Right ventricle myocardium superior (tissue), 1 donor: ENCODE measurements at places on chromosomes 13 and 19.

DNA sequence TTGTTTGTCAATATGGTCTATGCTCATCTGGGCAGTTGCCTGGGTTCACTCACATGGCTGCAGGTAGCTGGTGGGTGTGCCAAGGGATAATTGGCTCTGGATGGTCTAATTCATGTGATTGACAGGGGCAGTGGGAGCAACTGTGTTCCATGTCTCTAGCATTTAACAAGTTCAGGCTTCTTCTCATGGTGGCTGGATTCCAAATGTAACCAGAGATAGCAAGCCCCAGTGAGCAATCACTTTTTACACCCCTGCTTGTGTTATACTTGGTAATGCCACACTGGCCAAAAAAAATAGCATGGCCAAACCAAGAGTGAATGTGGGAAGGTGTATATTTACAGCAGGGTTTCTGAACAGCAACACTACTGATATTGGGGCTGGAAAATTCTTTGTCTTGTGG, 89.6 kb upstream of the TNFSF11 start:
- DNase-seq, result no peak

GRCh38 chr19:18205200-18205892, 1.5 kb upstream of the RAB3A start:
- DNase-seq, result peak; percentile 91

DNA sequence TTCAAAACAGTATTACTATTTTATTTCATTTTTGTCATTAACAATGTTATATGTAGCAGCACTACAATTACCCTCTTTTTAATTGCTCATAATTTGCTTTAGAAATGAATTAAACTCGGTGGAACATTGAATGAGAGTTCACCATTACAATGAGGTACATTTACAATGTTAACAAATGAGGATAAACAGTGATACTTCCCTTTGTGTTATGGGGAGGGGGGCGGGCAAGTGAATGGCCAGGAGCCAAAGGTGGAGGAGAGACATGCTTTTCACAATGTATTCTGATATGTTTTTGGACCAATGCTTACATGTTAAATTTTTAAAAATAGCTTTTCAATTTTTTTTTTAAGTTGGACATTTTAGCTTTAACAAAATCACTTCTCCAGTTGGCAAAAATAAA, 34.2 kb downstream of the NALCN start:
- no peak for DNase-seq

DNA sequence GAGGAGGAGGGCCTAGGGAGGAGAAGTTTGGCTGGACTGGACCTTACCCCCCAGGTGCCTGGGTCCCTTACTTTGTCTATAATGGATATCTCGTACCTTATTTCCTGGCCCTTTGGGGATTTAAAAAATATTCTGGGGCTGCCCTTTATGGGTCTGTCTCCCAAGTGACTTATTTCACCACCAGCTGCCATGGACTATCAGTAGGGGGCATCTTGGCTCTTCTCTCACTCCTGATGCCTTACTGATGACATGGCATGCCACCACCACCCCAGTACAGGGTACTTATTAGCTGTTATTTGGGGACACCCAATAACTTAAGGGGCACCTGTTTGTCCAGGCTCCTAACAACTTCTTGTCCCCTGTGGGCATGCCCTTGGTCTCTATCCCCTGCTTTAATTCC, 38.0 kb downstream of the NFIX start:
- DNase-seq, result no peak

- DNase-seq, result no peak
Observed at GRCh38 chr13:71015021-71015420, 852.0 kb downstream of the DACH1 start.

GRCh38 chr13:66347486-66348117, 882.5 kb downstream of the PCDH9 start:
- no peak for DNase-seq

GRCh38 chr13:87274209-87274819, 396.9 kb upstream of the SLITRK5 start:
- no peak for DNase-seq

GRCh38 chr19:17757125-17757524, 5.8 kb downstream of the FCHO1 start:
- DNase-seq, result peak; percentile 81

- peak; percentile 93 for DNase-seq
Observed at GRCh38 chr19:10388957-10389356, 8.6 kb upstream of the TYK2 start.

GRCh38 chr13:94196413-94196812, 283.1 kb downstream of the DCT start:
- no peak for DNase-seq

DNA sequence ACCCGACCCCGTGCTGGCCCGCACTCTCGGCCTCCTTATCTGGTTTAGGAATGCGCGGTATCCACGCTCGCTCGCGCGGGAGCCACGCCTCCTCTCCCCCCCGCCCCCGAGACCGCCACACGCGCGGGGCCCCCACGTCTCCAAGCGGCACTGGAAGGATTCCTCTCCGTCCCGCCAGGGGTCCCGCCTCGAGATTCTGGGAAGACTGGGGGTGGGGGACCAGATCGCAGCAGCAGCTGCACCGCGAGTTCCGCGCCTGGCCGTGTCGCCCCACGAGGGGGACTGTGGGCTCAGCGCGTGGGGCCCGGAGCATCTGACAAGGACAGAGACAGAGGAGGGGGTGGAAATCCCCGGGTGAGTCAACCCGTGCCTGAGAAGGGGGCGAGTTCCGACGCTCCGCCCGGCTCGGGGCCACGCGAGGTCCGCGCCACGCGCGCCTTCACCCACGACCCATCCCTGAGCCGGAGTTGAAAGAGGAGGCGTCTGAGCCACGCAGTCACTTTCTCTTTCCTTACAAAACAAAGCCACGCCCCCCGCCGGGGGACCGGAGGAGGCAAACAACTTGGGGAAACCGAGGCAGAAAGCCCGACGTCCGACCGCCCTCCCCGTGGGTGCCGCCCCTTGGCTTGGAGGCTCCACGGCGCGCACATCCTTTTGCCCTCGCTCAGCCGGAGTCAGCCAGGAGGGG, 814 bp downstream of the S1PR2 start:
- DNase-seq, result peak; percentile 76

DNA sequence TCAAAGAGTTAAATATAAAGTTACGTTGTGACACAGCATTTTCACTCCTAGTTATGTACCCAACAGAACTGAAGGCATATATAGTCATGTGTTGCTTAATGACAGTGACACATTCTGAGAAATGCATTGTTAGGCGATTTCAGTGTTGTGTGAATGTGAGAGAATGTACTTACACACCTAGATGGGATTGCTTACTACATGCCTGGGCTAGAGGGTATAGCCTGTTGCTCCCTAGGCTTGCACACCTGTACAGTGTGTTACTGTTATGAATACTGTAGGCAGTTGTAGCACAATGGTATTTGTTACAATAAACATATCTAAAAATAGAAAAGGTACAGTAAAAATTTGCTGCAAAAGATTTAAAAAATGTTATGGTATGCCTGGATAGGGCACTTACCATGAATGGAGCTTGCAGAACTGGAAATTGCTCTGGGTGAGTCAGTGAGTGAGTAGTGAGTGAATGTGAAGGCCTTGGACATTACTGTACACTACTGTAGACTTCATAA, 89.2 kb downstream of the DHRS12 start:
- no peak for DNase-seq

- no peak for DNase-seq
Observed at GRCh38 chr13:52428295-52428694, 22.1 kb downstream of the VPS36 start.

DNA sequence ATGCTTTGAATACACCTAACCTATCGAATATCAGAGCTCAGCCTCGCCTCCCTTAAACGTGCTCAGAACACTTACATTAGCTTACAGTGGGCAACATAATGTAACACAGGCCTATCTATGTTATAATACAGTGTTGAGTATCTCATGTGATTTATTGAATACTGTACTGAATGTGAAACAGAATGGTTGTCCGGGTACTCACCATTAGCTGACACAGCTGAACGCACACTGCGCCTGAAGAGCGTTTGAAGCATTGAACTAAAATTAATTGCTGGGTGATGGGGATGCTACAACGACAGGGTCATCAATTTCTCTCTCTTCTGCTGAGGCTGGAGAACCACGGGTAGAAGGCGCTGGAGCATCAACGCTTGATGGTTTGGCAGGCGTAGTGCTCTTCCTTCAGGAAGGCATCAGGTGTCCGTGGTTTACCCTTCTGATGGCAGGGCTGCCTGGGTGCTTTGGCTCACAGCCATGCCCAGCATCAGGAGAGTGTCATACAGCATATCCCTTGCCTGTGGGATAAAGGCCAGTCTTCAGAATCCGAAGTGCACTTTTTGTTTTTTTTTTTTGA, 46.9 kb upstream of the UBE2L5 start:
- DNase-seq, result no peak

GRCh38 chr19:17843292-17843827, 4.4 kb downstream of the JAK3 start:
- DNase-seq, result no peak

DNA sequence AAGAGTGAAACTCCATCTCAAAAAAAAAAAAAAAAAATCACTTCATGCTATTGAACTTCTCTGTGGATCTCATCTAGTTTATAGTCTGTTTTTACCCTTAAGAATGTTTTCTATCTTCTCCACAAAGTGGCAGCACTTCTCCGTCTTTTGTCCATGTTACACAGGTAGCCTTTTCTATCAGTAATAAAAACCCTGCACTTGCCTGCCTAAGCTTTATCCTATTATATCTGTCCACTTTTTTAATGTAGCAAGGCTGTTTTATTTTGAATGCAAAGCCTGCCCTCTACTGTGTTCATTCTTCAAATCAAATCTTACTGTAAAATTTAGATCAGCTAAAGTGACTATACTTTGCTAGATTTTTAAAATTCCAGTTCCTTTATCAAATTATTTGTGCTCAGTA, 124.0 kb downstream of the STOML3 start:
- DNase-seq, result no peak

DNA sequence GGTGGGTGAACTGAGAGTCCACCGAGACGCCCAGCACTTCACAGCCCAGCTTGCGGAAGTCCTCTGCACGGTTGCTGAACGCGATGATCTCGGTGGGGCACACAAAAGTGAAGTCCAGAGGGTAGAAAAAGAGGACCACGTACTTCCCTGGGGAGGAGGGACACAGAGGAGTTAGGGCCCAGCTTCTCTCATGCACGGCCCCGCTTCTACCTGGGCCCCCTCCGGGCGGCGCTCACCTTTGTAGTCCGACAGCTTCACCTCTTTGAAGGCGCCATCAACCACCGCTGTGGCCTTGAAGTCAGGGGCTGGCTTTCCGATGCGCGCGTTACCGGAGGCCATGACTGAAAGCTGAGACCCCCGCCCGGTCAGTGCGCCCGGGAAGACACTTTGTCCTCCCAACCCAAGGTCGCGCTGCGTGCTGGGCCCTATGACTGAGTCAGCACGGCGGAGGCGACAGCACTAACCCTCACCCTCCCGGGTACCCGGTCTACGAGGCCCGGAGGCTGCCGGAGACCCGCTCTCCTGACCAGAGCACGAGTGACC, 606 bp downstream of the PRDX2 start:
- DNase-seq, result no peak

DNA sequence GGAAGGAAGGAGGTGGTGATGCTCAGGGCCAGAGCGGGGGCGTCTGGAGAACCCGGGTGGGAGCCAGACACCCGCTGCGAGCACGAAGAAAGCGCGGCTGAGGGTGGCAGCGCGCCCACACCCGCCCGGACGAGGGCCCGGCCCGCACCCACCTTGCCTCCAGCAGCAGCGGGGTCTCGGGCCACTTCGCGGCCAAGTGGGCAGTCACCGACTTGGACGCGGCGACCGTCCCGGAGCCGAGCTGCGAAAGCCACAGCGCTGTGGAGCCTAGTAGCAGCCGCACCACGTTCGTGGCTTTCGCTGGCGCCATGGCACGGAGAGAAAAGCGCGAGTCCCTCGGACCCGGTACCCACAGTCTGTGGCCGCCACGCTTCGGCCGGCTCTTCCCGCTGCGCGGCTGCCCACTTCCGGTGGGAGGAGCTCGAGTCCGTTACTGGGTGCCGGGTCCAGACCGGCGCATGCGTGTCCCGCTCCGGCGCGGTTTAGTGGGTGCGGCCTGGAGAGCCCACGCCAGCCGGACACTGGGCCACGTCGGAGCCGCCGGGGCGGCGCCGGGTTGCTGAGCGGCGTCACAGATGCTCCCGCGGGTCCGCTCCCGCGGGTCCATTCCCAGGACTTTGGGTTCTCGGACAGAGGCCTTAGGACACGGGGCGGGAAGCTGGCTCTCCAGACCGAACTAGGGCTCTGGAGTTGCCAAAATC, at the start of gene UGGT2:
UGGT2 (minus strand) TSS at position 399 of the 701 bp plus-strand sequence; CDS start at position 310, 89 bp downstream.
- peak; percentile 98 for DNase-seq

- no peak for DNase-seq
Observed at GRCh38 chr19:6668691-6669090, 1.3 kb downstream of the TNFSF14 start.

DNA sequence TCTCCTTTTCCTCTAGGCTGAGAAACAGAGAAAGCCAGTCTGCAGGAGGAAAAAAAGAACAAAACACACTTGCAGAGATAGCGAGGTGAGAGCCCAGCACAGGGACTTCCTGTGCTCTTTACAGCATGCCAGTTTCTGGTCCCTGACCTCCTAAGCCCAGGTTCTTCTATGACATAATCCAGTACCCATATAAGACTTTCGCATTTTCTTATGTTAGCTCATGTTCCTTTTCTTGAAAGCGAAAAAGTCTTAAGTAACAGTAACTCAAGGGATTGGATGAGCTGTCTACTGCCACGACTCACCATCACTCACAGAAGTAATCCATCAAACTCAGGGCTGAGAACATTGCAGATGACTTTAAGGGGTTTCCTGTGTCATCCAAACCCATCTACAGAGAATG, 17.4 kb downstream of the CCDC70 start:
- DNase-seq, result no peak

- no peak for DNase-seq
Observed at GRCh38 chr13:35712907-35713761, 236.6 kb upstream of the MAB21L1 start.

- DNase-seq, result no peak
Observed at GRCh38 chr13:37270226-37271001, 164.9 kb upstream of the CSNK1A1L start.

- no peak for DNase-seq
Observed at GRCh38 chr13:18212873-18213272, 968.8 kb downstream of the TUBA3C start.

GRCh38 chr19:30539315-30539714, 167.1 kb downstream of the ZNF536 start:
- DNase-seq, result no peak

DNA sequence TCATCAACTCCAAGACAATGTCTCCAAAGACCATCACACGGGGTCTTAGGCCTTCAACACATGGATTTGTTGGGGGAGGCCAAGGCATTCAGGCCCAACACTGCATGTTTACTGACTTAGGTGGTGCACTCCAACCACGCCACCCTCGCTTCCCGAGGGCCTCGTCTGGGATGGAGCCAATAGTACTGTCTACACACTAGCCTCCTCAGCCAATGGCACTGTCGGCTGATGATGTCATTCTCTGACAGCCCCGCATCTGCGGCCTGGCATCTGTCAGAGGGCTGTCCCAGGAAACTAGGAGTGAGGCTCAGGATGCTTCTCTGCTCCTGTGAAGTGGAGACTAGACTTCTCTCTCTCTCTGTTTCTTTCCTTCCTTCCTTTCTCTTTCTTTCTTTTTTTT, 96.6 kb downstream of the TEX26 start:
- DNase-seq, result no peak

- DNase-seq, result peak; percentile 39
Observed at GRCh38 chr19:55694656-55695491, 19.8 kb downstream of the EPN1 start.
